ENCODE measurements at places on chromosomes 12 and 14.

GRCh38 chr12:86727160-86727559 lies 471.0 kb upstream of the MGAT4C start:
- DNase-seq = no peak

- DNase-seq = no peak
Observed at GRCh38 chr14:72699443-72699842, 194.5 kb downstream of the DPF3 start.

DNA sequence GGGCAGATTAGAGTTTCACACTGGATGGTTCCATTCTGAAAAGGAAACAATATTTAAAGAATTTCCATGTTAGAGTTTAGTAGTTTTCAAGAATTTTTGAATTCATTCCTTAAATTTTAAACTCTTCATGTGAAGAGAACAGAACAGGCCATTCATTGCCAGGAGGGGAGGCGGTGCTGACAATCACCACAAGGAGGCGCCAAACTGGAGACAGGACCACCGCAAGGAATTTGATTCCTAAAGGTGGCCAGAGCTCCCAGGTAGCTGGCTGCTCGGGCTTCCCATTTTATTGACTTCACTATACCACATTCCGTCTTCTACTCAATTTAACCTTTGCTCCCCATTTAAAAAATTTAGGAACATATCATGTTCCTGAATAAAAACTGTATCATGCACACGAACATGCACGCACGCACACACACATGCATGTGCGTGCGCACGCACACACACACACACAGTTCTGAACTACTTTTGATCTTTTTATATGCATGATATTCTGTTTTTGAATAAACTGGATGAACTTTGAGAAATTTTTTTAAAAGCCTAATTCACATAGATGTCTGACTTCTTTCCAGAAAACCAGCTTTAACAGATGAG lies 101.2 kb downstream of the NELL2 start:
- DNase-seq = no peak

GRCh38 chr12:44703182-44703910 lies 172.8 kb downstream of the NELL2 start:
- no peak for DNase-seq

DNA sequence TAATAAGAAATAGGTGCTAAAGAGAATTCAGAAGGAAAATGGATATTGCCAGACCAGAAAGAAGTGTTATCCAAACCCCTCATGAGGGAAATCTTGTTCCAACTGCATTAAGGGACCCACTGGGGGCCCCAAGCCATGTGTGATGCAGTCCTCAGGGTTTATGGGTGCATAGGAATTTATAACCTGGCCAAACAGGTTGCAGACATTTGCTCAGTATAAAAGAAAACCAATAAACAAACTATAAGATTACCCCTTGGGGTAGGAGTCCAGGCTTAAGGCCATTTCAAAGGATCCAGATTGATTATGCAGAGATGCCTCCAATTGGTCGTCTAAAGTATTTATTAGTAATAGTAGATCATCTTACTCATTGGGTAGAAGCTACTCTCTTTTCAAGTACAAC lies 240.9 kb upstream of the DIO3 start:
- no peak for DNase-seq

GRCh38 chr12:130151846-130152245 lies 10.4 kb upstream of the FZD10 start:
- no peak for DNase-seq

- no peak for DNase-seq
Observed at GRCh38 chr14:53603994-53604393, 352.6 kb downstream of the BMP4 start.

- DNase-seq = no peak
Observed at GRCh38 chr12:79199166-79199565, 334.6 kb downstream of the SYT1 start.

- DNase-seq = no peak
Observed at GRCh38 chr14:66224492-66225178, 261.5 kb upstream of the CCDC196 start.

GRCh38 chr12:3534511-3534910 lies 43.5 kb downstream of the PRMT8 start:
- no peak for DNase-seq

GRCh38 chr12:54561164-54561563 lies 11.8 kb downstream of the PDE1B start:
- DNase-seq = no peak

- DNase-seq = peak; percentile 31
Observed at GRCh38 chr12:68425998-68426397, 93.8 kb upstream of the MDM1 start.

DNA sequence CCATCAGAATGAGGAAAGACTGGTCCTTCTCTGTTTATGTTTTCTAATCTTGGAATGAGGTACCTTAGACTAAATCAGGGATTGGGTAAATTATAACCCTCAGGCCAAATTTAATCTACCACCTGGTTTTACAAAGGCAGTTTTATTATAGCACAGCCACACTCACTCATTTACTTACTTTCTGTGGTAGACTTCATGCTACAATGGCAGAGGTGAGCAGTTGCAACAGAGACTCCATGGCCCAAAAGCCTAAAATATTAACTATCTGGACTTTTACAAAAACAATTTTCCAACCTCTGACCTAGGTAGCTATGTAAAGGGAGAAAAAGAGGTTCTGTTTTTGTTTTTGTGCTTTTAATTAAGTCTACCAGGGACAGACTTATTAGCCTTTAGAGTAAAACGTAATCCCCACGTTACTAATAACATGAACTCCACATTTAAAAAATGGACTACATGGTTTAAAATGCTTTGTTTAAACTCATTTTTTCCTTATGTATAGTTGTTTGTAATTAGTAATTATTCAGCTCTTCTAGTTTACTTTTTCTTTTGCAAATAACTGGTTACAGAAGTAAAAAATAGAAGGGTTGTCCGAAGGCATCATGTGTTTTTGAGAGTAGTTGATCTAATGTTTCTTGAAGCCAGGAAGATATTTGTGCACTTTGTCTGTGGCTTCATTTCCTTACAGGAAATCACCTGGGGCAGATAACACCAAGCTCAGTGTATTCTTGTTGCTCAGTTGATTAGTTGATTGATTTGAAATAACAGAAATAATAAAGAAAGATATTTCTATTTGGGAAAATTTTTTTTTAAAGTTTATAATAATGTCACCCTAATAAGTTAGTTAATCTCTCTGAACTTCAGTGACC lies 57.6 kb upstream of the ATP2B1 start:
- DNase-seq = no peak

DNA sequence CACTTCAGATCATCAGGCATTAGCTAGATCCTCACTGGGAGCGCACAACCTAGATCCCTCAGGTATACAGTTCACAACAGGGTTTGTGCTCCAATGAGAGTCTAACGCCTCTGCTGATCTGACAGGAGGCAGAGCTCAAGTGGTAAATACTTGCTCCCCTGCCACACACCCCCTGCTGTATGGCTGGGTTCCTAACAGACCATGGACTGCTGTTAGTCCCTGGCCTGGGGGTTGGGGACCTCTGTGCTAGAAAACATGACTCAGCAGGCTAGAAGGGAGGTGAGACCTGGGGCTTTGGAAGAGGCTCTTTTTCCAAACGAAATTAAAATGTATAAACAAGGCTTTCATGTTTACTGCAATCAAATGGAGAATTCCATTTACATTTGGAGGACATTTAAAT lies 691.1 kb downstream of the FLRT2 start:
- DNase-seq = no peak

DNA sequence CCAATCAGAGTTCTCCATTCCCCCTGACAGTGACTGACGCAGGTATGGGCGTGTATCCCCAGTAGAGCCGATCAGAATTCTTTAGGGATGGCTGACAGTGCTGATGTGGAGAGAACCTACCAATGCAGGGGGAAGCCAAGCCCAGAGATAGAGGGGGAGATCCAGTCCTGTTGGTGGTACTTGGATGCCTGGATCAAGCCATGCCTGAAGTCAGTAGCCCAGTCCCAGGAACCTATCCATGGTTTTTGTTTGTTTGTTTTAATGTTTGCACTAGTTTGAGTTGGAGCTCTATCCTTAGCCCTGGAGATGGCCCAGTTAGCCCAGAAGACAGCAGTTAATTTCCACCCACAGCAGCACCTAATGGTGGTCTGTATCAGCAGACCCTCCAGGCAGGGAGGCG lies 40.2 kb downstream of the FOXN4 start:
- no peak for DNase-seq

- DNase-seq = no peak
Observed at GRCh38 chr14:89624500-89625156, 207.6 kb upstream of the FOXN3 start.

- no peak for DNase-seq
Observed at GRCh38 chr12:107488666-107489065, 196.9 kb upstream of the PWP1 start.

DNA sequence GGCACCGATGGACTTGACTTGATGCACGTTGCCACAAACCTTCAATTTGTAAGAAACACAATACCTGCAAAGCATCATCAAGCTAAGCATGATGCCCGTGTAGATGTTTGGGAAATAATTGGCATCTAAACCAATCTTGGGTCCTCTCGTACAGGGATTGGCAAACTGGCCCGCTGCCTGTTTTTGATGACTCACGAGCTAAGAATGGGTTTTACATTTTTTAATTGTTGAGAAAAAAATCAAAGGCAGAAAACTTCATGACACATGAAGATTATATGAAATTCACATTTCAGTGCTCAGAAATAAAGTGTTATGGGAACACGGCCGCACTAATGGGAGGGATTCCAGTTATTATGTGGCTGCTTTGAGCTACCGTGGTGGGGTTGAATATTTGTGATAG lies 10.9 kb downstream of the MTA1 start:
- DNase-seq = peak; percentile 18

GRCh38 chr12:131014343-131014742 lies 60.6 kb downstream of the ADGRD1 start:
- DNase-seq = no peak

DNA sequence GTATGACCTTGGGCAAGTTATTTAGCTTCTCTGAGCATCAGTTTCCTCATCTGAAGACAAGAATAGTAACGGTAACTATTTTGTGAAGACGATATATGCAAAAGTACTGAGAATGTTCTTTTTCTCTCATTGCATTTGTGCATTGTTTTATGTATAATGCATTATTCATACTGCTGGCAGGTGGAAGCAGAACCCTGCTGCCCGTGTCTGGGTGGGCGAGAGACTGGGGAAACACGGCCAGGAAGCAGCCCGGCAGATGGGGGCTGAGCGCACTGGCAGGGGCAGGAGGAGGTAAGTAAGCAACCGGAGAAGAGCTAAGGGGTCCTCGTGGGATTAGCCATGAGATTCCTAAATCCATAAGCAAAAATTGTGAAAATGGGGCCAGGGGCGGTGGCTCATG lies 115.8 kb upstream of the MED13L start:
- DNase-seq = no peak

GRCh38 chr14:36517242-36518030 lies 2.6 kb downstream of the NKX2-1 start:
- no peak for DNase-seq

- DNase-seq = no peak
Observed at GRCh38 chr12:6468283-6468575, 2.2 kb downstream of the VAMP1 start.

Measured in GM04504 (cell line).